ENCODE measurements at places on chromosomes 1 and 21.

DNA sequence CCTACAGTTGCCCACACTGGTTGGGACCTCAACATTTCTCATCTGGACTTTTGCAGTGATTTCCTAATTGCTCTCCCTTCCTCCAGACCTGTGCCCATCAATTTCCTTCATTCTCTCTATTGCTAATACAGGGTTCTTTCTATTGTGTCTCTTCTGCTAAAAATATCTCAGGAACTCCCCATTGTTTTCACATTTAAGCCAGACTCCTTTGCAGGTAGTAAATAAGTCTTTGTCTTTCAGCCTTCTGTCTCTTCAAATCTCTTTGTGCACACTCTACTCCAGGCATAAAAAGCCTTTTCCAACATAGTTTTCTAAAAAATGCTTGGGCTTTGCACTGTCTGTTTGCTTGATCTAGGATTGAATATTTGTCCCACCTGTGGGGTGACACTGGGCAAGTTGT lies 340.6 kb downstream of the PAPPA2 start:
- DNase-seq = no peak

GRCh38 chr1:229410692-229411433 lies 23.0 kb downstream of the ACTA1 start:
- no peak for DNase-seq

- DNase-seq = no peak
Measured at GRCh38 chr1:9143250-9143649, 14.3 kb upstream of the GPR157 start.

DNA sequence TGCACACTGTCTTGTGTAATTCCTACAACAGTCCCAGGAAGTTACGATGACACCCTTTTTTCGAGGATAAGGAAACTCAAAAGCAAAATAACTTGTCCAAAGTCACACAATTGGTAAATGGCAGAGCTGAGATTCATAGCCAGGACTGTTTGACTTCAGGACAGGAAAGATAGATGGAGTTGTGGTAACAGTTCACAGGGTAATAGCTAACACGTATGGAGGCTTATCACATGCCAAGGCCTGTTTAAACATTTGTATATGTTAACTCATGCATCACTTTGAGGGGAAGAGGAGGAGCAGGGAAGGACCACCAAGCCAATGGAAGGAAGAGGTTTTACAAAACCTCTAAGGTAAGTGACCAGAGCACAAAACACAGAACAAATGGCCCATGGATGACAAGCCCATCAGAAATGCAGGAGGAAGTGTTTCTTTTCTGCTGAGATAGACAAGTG lies 2.8 kb downstream of the DHCR24 start:
- DNase-seq = no peak

GRCh38 chr1:93613898-93614297 lies 67.7 kb downstream of the BCAR3 start:
- DNase-seq = no peak

- DNase-seq = no peak
Measured at GRCh38 chr1:47325528-47325927, 8.1 kb upstream of the CMPK1 start.

- no peak for DNase-seq
Measured at GRCh38 chr1:202068596-202068995, 54.1 kb upstream of the GPR37L1 start.

- DNase-seq = no peak
Measured at GRCh38 chr1:5554111-5554510, 438.1 kb downstream of the NPHP4 start.

DNA sequence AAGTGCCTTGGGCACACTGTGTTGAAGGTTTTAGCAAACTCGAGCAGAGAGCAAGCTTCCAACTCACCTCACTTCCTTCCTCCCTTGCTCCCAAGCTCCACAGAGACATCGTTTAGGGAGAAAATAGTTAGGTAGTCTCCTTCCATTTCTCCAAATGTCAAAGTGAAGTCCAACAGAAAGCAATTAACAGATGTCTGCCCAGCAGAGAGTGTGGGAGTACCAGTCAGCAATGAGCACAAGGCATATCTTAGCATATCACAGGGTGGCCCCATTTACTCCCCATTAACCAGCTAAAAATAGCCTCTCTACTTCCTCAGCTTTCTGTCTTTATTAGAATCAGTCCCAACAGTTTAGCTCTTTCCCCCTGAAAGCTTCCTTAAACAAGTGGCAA lies 334.2 kb upstream of the CAMK1G start:
- DNase-seq = no peak

- no peak for DNase-seq
Measured at GRCh38 chr21:37088186-37088735, 15.2 kb downstream of the TTC3 start.

GRCh38 chr1:81228926-81229325 lies 571.8 kb upstream of the ADGRL2 start:
- no peak for DNase-seq

GRCh38 chr1:23402286-23403037 lies 22.1 kb downstream of the TCEA3 start:
- DNase-seq = no peak

GRCh38 chr1:3557366-3557765 lies 53.9 kb downstream of the MEGF6 start:
- DNase-seq = no peak

GRCh38 chr1:106780806-106781569 lies 275.5 kb upstream of the PRMT6 start:
- DNase-seq = no peak

DNA sequence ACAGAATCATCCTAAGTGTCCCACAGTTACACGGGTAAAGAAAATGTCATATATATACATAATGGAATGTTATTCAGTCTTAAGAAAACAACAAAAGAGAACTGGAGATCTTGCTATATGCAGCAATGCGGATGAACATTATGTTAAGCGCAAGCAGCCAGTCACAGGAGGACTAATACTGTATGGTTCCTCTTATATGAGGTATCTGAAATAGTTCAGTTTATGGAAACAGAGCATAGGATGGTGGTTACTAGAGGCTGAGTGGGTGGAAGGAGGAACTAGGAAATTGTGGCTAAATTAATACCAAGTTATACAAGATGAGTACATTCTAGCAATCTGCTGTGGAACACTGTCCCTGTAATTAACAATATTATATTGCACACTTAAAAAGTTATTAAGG lies 834.3 kb downstream of the KCNT2 start:
- no peak for DNase-seq

GRCh38 chr1:61626816-61627215 lies 98.1 kb downstream of the TM2D1 start:
- DNase-seq = no peak

- no peak for DNase-seq
Measured at GRCh38 chr1:96362623-96363022, 359.0 kb upstream of the PTBP2 start.

Data from activated CD4-positive, alpha-beta T cell treated with anti-CD3 and anti-CD28 coated beads, Interleukin-2, amount 50 U/mL, for 1 hour (primary cell).